ENCODE measurements at places on chromosomes 3 and 15.

DNA sequence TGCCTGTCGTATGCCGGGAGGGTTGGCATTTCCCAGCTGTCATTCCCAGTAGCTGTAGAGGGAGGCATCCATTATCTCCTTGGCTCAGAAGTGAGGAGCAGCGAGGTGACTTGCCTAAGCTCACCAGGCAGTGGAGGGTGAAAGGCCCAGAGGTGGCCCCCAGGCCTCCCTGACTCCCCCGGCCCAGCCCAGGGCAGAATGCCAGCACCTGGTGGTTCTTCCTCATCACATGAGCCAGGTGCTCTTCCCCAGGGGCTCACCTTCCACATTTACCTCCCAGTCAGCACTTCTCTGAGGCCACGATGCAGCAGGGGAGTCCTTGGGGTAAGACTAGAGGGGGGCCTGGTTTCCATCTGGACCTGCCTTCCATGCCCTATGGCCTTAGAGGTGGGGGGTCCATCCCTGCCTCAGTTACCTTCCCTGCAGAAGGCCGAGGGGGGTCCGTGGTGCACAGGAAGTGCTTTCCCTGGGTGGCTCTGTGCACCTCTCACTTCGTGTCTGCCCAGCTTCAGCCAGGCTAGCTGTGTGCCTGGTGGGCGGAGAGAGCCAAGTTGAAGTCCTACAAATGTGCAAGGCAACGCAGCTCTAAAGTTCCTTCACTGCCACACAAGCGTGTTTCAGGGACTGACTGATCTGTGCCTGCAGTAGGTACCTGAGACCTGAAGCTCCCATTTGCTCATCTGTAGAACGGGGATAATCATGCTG, 70.3 kb upstream of the PLXNA1 start:
- no peak for DNase-seq

DNA sequence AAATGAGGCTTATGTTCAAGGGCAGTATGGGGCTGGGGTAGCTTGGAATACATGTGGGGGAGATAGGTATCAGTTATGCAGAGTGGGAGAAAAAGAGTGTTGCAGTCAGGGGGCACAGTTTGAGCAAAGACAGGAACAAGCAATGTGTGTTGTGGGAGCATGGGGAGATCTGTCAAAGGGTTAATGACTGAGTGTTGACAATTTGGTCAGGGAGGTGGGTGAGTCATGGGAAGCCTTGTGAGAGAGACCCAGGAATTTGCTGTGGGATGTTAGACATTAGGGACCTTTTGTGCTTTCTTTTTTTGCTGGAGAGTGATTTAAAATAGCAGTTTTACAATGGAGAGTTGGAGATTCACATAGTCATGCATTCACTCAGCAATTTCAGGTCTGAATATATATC, 221.6 kb upstream of the NR2E3 start:
- DNase-seq = no peak

DNA sequence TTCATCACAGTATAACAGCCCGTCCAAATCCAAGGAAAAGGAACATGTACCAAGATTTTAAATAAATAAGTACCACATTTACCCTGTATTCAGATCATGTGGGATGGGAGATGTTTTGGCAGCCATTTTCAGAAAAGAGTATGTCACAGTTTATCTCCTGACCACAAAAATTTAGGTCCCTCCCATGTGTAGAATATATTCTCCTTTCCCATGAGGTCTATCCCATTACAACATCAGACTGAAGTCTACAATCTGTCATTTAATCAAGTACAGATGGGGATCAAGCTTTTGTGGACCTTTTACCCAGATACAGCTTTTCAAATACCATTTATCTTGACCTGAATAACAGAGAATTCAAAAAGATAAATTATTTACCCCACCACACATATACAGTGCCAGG, 444.5 kb downstream of the PLOD2 start:
- no peak for DNase-seq

- DNase-seq = peak; percentile 24
Measured at GRCh38 chr3:80688814-80689213, 921.0 kb upstream of the ROBO1 start.

- no peak for DNase-seq
Measured at GRCh38 chr3:67678665-67679064, 24.3 kb upstream of the SUCLG2 start.

- DNase-seq = no peak
Measured at GRCh38 chr3:128854475-128854874, 24.9 kb upstream of the ACAD9 start.

- no peak for DNase-seq
Measured at GRCh38 chr3:56347219-56347871, 120.9 kb downstream of the ERC2 start.

DNA sequence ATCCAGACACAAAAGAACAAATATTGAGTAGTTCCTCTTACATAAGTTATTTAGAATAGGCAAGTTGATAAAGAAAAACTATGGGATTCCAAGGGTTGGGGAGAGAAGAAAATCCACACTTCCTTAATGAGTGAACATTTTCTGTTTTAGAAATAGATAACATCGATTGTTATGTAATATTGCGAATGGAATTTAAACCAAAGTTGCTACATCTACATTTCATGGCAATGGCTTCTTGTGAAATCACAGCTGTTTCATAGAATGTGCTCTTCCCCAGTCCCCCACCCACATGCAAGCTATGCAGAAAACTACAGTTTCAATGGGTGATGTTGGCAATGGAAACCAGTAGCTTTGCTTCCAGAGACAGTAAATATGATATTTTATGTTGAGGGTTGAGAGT, 1639.5 kb downstream of the SI start:
- peak; percentile 51 for DNase-seq

- no peak for DNase-seq
Measured at GRCh38 chr15:71437919-71438318, 322.6 kb downstream of the THSD4 start.

GRCh38 chr3:72306800-72307341, 521.9 kb upstream of the PROK2 start:
- DNase-seq = peak; percentile 48

GRCh38 chr3:170233530-170233929, 11.3 kb downstream of the PRKCI start:
- DNase-seq = peak; percentile 75
